ENCODE measurements at places on chromosomes 7 and 10.

DNA sequence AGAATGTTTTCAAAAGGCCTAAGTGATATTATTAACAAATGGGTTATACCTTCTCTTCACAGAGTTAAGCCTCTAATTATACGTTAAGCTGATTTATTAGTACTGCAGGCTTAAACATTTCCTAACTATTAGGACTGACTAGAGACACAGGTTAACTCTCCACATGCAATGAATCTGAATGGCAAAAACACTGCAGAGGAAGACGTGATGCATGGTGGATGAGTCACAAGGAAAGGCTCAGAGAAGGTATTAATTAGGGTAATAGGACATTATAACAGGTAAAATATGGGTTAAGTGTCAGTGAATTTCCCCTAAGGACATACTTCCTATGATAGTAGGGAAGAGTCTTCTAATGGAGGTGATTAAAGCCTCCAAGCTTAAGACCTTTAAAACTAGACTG is 24.7 kb upstream of the SEM1 start:
- no peak for DNase-seq

GRCh38 chr7:96380111-96380512 is 58.2 kb upstream of the SLC25A13 start:
- DNase-seq, result no peak

DNA sequence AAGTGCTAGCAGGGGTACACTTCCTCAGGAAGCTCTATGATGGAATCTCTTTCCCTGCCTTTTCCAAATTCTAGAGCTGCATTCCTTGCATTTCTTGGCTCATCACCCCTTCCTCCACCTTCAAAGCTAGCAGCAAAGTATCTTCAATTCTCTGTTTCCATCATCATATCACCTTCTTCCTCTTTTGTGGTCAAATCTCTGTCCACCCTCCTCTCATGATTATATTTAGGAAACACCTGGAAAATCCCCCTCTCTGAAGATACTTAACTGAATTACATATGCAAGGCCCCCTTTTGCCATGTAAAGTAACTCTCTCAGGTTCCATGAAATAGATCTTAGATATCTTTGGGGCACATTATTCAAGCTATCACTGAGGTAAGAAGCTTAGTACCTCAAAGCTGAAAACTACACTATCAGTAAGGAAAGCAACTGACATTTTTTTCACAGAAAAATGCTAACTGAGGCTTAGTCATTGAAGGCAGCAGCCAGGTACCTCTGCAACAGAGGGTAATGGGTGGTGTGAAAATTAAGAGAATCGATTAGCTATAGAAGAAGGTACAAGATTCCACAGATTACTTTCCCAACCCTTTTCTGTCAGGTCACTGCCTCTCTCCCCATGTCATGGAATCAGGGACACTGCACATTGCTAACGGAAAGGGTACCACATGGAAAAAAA is 197.3 kb downstream of the MACC1 start:
- DNase-seq, result no peak

DNA sequence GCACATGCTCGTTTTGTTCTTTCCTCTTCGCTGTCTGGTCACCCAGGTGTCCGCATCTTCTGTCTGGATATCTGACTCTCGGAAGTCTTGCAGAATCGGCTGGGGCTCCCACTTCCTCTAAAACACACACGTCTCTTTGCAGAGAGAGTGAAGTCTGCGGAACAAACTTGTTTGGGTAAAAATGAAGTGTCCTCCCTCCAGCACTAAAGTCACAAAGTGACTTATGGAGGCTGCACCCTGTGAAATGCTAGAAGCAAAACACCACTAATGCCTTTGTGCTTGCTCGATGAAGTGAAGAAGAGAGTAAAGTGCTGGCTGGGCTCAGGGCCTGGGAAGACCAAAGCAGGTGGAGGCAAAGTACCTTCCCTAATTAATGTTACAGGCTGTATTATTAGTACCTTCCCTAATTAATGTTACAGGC is 71.4 kb downstream of the FGFR2 start:
- DNase-seq, result no peak

GRCh38 chr10:8136736-8137135 is 82.2 kb downstream of the GATA3 start:
- no peak for DNase-seq

DNA sequence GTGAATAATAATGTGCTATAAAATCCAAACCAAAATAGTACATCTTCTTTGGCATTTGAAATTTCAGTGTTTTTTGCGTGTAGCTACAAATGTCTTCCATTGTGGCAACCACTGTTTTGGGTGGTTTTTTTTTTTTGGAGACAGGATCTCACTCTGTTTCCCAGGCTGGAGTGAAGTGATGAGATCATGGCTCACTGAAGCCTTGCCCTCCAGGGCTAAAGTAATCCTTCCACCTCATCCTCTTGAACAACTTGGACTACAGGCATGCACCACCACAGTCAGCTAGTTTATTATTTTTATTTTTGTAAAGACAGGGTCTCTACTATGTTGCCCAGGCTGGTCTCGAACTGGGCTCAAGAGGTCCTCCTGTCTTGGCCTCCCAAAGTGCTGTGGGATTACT is 455.1 kb downstream of the AUTS2 start:
- DNase-seq, result no peak

DNA sequence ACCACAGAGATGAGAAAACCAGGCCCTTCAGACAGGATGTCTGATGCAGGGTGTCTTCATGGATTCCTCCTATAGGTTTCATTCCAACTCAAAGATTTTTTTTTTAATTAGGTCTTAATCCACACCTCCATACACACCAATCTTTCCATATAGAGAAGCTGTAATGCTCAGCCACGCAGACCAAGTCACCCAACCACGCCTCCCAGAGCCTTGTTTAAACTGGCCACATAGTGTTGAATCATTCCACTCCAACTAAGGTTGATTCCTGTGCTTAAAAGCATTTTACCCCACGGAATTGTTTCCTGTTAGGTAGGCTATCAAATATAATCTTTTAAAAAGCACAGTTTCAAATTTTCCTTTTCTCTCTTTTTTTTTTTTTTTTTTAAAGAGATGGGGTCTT is 153.6 kb downstream of the TYW1B start:
- no peak for DNase-seq

- no peak for DNase-seq
Measured at GRCh38 chr7:148266795-148267194, 323.8 kb upstream of the C7orf33 start.

GRCh38 chr7:33882040-33882837 is 23.1 kb upstream of the BMPER start:
- DNase-seq, result no peak

DNA sequence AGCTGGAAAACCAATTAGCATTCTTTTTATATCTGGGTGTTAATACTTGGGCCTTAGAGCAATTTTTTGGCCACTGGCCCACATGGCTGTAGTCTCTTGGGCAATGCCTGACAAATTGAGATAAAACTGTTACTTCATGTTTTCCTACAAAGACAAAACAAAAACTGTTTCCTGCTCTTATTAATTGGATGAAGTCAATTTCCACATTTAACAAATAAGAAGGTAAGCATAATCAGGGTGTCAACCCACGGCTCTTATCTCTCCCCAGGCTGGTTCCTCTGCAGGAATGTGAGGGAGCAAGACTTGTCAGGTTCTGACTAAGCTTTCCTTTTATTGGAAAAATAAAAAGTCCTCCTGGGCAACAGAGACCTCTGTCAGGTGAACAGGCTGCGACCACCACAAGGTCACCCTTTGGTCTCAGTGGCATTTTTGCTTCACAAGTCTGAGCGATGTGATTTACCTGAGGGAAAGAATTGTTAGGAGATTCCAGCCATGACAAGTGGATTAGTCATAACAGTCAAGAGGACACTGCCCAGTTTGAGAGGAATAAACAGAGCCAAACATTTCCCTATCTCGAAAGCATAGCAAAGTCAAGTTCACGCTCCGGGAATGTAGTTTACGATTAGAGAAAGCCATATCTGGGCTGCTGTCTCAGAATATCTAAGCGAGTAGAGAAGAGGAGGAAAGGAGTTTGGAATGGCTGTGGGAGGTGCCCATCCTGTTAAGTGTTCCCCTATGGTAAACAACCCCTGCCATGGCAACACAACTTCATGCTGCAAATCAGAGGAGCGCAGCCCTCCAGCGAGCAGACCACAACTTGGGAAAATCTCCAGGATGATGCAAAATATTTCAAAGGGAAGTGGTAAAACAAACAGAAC is 144.4 kb downstream of the TES start:
- no peak for DNase-seq

Data from activated CD4-positive, alpha-beta T cell treated with anti-CD3 and anti-CD28 coated beads, Interleukin-2, amount 50 U/mL, for 24 hours (primary cell).